NCI-H2081 (cell line): ENCODE measurements at places on chromosomes 3 and 15.

- no peak for DNase-seq
Measured at GRCh38 chr15:71111181-71111565, 4.1 kb upstream of the THSD4 start.

DNA sequence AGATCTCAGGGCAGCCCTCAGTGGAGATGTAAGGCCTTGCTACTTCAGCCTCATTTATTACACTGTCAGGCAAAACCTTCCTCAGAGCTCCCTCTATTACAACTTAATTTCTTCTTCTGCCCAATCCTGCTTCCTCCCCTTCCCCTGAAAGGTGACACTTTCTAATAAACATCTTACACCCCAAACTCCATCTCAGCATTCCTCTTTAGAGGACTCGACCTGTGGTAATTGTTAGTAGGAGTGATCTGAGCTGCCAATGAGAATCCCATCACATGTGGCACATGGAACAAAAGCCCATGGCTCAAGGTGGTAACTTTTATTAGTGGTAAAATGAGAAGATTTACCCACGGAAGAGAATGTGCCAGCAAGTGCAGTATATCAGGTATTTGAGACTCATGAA is 29.8 kb downstream of the DTWD1 start:
- no peak for DNase-seq

GRCh38 chr15:78437762-78438618 is at the start of gene IREB2:
TSS of gene IREB2 (plus strand) at chr15:78438216. CDS start at chr15:78438338, 122 bp downstream.
- peak; percentile 98 for DNase-seq

- no peak for DNase-seq
Measured at GRCh38 chr3:19901337-19901736, 32.7 kb downstream of the EFHB start.

GRCh38 chr15:59069430-59069829 is 35.5 kb upstream of the CCNB2 start:
- DNase-seq = no peak

DNA sequence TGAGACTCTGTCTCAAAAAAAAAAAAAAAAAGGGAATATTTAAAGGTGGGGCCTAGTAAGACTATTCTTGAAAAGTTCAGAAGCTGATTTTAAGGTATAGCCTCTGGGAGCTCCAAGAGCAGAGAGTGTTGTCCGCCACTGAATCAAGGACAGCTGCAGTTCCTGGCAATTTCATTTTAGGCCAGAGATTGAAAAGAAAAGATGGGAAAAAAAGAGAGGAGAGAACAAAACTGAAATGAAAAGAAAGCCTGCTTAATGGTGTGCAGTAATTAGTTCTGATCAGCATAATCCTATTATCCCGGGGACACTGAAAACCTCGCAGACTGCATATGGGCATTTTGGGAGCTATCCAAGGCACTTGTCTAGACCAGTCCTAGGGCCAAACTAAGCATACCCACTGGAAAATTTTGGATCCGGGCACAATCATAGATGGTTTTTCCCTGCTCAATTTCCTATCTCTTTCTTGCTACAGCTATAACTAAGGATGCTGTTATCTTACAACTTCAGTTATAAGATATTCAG is 43.2 kb downstream of the EHHADH start:
- DNase-seq = no peak

DNA sequence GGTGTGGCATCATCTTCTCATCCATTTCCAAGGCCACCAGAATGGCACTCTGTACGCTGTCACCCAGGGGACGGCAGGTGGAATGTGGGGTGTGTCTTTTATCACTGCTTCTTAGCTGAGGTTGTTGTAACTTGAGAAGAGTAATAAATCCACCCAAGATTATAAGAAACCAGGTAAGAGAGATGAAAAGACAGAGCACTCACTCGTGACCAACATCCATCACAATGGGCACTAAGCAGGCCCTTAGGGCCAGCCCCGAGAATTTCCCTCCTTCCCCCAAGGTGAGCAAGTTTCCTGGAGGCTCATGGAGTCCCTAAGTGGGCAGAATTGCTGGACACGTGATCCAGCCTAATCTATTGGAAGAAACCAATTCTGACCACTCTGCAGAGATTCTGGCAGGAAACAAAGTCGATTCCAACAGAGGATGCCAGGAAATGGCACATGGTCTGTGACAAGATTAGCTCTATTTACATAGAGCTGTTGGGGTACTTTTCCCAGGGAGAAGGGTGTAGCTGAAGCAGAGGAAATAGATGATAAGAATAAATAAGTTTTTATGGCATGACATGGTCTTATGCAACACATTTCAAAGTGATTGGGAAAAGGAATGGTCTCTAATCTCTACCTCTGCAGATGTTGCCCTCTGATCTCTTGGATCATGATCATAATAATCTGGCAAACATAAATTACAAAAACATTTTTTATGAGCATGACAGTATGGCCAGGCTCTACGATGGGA is 22.5 kb downstream of the SLC6A20 start:
- no peak for DNase-seq

DNA sequence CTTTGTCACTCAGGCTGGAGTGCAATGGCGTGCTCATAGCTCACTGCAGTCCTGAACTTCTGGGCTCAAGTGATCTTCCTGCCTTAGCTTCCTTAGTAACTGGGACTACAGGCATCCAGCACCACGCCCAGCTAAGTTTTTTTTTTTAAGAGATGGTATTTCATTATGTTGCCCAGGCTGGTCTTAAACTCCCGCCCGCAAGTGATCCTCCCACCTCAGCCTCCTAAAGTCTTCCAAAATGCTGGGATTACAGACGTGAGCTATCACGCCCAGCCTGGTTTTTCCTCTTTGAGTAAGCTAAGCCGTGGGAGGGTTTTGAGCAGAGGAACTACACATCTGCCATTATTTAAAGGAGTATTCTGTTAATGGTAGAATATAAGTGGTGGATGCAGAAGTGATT is 7.4 kb upstream of the LRRFIP2 start:
- no peak for DNase-seq

DNA sequence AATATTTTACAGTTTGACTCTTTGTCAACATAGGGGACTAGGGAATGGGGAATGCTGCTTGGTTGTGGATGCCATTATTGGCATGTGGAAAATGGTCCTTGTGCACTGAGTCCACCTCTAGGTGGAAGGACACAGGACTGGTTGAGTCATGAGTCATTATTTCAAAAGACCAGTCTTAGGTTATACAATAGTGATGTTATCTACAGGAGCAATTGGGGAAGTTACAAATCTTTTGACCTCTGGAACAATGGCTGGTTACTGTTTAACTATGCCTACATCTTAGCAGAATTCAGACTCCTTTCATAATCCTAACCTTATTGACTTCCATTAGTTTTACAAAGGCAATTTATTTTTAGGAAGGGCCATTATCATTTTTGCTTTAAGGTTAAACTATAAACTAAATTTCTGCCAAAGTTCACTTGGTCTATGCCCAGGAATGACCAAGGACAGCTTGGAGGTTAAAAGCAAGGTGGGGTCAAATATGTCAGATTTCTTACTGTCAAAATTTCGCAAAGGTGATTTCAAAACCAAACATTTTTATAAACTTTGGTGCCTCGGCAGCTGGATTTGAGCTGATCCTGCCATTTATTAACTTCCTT is 11.8 kb upstream of the CCR8 start:
- no peak for DNase-seq

GRCh38 chr3:34263101-34263621 is 464.7 kb downstream of the PDCD6IP start:
- DNase-seq = no peak

DNA sequence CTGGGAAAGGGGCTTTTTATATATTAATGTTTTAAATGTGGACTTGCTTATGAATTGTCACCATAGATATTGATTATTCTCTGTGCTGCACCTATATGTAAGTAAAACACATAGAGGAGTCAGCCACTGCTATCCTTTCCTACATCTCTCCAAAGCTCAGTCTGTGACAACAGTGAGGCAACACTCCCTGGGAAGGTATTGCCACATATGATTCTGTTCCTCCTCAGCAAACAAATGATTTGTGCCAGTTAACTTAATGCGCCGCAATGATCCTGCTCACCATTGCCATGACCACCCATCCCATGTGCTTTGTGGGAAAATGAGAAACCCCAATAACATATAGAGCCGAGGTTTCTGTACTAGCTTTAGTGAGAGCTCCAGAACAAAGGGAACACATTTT is 75.1 kb upstream of the FBN1 start:
- no peak for DNase-seq

DNA sequence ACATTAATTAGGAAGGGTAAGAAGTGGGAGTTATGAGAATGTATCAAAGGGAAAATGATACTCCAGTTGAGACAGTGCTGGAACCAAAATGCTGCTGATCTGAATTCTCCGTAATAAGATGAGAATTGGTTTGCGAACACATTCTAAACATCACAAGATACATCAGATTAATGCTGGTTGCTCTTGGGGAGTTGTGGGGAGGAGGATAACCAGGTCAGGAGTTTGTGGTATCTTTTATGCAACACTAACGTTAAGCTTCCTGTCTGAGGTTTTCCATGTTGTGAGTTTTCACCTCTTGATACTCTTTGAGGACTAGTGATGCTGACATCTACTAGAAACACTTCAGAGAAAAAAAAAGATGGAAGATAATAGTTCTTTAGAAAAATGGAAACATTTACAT is 47.2 kb downstream of the PPARG start:
- DNase-seq = no peak

DNA sequence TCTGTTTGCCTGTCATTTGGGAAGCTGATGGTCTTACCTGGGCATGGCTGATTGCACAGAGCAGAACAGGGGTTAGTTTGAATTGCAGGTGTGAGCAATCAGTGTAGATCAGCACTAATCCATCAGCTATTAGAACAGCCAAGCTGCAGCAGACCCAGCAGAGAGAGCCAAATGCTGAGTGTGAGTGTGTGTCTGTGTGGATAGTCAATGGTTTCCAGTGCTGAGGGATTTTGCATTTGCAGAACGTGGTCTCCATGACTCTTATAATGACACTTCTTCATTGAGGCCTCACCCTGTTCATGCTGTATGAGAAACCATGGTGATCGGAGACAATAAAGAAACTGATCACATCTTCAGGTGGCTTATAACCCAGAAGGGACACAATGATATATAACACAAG is 312.1 kb downstream of the SOX2 start:
- DNase-seq = no peak

- no peak for DNase-seq
Measured at GRCh38 chr15:61634837-61635236, 405.7 kb upstream of the RORA start.

GRCh38 chr15:66112388-66112787 is 141.2 kb downstream of the MEGF11 start:
- no peak for DNase-seq

GRCh38 chr3:36991923-36992805 is 767 bp downstream of the EPM2AIP1 start:
- DNase-seq = no peak

GRCh38 chr3:160399125-160400029 is at the start of the genes IFT80 and SMC4:
TSS of gene IFT80 (minus strand) at chr3:160399225. CDS start at chr3:160384600, 14,625 bp downstream.
TSS of gene SMC4 (plus strand) at chr3:160399650. CDS start at chr3:160400827, 1,177 bp downstream.
- DNase-seq = peak; percentile 98

DNA sequence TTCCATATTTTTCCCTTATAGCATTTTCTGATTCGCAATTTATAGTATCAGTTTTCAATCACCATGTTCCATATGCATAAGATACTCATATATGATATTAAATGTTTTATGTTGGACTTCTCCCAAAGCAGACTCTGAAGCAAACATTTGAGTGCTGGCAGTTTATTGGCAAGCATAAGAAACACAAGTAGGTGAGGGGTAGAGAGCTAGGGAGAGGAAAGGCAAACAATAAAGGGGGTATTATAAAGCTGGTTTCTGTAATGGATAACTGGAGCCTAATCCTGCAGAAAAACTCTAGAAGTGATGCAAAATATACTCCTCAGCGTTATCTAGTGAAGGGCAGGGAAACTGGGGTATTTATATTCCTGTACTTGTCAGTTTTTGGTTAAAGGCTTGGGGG is 491.5 kb upstream of the TGFBR2 start:
- peak; percentile 7 for DNase-seq

DNA sequence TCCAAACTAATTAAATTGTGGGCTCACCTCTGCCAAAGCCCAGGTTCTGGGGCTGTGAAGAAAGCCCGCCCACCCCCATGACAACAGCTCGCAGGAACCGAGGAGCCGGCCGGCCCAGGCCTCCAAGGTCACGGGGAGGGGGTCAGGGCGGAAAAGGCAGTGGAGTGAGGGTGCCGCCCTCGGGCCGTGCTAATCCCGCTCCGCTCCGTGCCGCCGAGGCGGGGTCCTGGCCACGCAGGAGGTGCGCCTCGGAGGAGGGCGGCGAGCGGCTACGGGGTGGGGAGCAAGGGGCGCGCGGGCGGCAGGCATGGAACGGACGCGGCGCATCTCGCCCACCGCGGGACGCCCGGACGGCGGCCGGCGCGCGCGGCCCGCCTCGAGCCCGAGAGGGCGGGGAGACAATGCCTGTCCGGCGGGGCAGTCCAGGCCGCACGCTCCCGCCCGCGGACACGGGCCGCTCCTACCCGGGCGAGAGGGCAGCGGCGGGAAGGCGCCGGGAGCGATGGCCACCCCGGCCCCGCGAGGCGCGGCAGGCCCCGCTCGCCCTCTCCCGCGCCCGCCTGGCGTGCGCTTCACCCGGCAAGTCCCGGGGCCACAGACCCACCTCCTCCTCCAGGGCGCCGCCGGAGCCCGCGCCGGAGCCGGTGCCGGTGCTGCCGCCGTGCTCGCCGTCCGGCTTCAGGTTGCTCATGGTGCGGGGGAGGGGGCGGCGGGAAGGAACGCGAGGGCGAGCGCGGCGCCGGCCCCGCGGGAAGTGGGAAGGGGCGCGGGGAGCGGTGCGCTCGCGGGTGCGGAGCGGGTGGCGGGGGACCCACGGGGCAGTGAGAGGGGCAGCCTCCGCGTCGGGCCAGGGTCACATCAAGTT is 528 bp downstream of the RBPMS2 start:
- DNase-seq = no peak

GRCh38 chr15:99073008-99073717 is 31.7 kb upstream of the SYNM start:
- DNase-seq = no peak

DNA sequence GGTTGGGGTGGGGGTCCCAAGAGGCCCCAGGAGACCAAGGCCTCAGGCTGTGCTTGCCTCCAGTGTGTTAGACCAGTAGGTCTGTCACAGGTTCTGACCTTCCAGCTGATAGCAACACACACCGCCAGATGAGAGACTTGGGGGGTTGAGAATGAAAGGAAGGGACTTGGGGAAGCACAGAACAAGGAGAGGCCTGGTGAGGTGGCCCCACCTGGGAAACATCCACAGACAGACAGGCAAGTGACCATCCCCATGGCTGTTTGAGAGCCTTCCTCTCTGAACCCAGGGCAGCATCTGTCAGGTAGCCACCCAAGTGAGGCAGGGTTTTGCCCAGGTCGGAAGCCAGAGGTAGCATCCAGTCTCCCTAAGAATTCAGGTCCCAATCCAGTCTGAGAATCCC is 35.0 kb upstream of the VPS8 start:
- no peak for DNase-seq

GRCh38 chr3:35659768-35660167 is 20.4 kb downstream of the ARPP21 start:
- DNase-seq = peak; percentile 45

GRCh38 chr3:81406318-81406717 is 355.1 kb downstream of the GBE1 start:
- no peak for DNase-seq
